Hindlimb muscle (tissue), 1 donor: ENCODE measurements at places on chromosomes 12 and 14.

GRCh38 chr12:3671330-3672112, 81.4 kb downstream of the CRACR2A start:
- no peak for DNase-seq

DNA sequence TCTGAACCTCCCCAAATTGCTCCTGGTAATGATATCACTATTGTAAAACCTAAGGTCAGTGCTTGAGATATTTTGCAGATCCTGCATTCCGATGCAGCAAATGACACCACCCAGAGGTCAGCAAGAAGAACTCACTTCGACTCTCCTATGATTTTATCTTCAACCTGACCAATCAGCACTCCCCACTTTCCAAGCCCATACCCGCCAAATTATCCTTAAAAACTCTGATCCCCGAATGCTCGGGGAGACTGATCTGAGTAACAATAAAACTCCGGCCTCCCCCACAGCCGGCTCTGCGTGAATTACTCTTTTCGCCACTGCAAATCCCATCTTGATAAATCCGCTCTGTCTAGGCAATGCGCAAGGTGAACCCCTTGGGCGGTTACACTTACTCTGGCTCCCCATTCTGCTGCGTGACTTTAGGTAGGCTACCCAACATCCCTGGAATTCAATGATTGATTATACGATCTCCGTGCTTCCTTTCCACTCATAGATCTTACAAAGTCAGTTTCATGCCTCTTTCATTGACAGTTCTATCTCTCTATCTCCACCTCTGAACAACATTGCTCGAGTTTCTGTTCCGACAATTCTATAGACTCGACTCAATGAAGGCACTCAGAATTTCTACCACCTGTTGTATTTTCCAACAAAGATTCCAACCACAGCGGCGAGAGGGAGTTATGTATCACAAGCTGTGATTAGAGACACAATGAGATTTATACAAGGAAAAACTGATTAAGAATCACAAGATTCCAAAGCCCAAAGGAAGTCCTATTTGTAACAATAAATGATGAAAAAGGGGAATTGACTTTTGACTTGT, 939 bp downstream of the NPC2 start:
- no peak for DNase-seq

DNA sequence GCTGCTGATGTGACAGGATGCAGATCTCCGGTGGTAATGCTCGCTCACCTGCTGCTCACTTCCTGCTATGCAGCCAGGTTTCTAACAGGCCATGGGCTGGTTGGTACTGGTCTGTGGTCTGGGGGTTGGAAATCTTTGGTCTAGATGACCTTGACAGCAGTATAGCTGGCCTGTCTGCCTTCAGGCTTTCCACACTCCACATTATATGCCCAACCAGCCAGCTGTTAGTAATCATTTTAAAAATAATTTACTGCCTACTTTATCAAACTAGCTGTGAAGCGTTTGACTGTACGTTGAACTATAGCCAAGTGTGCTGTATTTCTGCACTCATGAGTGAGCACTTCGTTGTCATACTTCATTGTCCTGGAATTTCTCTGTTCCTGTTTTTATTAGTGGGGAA, 424.0 kb upstream of the GARIN6 start:
- DNase-seq = no peak

DNA sequence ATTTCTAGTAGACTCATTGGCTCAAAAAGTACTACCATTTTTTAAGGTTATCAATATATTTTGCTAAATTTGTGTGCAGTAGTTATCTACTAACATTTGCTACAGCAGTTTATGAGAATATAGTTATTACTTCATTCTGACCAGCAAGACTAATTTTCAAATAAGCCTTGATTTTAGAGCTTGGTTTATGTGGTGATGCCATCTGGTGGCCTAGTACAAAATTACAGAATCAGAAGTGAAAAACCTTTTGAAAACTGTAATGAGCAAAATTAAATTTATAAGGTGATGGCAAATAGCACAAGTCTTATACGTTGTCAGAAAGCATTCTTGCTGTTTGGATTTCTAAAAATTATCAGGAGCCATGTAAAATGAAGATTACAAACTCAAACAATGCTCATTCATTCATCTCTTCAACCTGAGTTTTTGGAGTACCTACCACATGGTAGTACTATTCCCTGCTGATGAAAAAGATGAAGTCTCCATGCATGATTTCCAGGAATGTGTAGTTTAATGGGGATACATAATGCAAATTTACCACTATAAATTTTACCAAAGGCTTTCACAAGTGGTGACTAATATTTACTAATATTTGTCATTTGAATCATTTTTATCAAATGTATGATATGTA, 51.0 kb downstream of the MAGOHB start:
- DNase-seq = peak; percentile 14

DNA sequence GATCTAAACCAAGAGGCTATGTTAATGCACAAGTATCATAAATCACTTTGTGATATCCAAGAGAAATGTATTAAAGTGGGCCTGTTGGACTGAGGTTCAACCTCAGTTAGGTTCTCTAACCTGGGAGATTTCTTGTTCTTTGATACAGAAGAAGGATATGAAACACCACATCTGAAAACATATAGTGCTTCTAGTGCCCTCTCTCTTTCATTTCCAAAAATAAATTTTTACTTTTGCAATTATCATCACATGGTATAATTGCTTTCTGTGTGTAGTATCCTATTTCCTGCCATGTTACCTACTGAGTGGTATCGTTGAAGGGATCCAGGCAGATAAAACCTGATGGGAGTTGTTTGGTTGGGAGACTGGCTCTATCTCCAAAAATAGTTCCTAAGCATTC, 264.9 kb downstream of the CCER1 start:
- DNase-seq = no peak

DNA sequence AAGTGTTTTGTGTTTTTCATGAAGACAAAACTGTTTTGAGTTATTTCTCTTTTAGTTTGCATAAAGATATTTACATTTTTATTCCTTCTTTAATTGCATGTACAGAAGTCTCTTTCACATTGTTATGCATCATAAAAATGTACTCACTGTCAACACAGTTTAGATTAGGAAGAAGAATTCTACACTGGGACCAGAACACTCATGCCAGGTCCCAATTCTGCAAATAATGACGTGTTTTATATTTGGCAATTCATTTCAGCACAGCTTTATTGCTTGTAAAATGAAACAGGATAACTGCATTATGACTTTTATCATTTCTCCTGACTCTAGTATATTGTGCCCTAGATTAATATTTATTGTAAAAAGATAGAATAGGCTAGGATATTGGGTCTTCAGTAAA, 369.2 kb downstream of the NAV3 start:
- no peak for DNase-seq

GRCh38 chr14:31927348-31927832, 149.7 kb upstream of the ARHGAP5 start:
- DNase-seq = no peak

DNA sequence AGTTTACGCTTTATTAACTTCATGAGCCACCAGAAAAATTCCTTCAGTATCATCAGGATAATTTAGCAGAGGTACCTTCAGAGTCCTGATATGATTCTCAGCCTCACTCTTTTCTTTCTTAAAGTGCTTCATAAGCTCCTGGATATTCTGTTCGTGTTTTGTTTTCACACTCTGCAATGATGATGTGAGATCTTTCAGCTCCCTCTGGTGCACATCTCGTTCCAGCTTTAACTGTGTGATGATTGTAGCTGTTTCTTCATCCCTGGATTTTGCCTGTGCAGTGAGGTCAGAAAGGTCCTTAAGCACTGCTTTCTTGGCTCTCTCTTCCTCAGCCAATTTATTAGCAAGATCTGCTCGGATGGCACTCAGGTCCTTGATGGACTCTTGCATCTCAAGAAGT, 156.7 kb downstream of the CEP128 start:
- DNase-seq = no peak

DNA sequence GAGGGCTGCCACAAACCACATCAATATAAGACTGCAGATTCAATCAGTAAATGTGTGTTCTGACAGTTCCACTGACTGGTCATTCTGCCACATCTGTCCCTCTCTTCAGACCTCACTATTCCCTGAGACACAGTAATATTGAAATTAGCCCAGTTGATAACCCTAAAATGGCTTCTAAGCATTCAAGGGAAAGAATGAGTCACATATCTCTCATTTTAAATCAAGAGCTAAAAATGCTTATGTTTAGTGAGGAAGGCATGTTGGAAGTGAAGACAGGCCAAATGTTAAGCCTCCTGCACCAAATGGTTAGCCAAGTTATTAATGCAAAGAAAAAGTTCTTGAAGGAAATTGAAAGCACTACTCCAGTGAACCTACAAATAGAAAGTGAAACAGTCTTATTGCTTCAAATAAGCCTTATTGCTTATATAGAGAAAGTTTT, 24.5 kb upstream of the KIF21A start:
- DNase-seq = no peak

- DNase-seq = no peak
Measured at GRCh38 chr14:37213016-37213415, 15.3 kb downstream of the MIPOL1 start.

DNA sequence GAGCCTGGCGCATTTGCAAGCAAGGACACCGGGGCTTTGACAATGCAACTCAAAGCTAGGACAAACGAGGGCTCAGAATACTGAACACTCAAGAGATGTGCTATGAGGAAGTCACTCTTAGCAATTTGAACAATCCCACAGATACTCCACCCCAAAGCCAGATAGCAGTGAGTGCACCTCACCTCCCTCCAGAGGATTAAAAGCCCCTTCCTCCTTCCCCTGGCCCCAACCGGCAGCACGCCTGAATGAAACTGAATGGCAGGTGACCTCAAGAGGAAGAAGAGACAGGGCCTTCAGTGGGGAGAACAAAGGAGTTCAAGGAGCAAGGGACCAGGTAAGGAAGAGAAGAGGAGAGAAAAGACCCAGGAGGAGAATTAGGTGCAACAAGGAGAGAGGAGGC, 1.9 kb upstream of the KRT78 start:
- DNase-seq = no peak

GRCh38 chr14:76926521-76927251, 100.5 kb downstream of the LRRC74A start:
- DNase-seq = peak; percentile 85

DNA sequence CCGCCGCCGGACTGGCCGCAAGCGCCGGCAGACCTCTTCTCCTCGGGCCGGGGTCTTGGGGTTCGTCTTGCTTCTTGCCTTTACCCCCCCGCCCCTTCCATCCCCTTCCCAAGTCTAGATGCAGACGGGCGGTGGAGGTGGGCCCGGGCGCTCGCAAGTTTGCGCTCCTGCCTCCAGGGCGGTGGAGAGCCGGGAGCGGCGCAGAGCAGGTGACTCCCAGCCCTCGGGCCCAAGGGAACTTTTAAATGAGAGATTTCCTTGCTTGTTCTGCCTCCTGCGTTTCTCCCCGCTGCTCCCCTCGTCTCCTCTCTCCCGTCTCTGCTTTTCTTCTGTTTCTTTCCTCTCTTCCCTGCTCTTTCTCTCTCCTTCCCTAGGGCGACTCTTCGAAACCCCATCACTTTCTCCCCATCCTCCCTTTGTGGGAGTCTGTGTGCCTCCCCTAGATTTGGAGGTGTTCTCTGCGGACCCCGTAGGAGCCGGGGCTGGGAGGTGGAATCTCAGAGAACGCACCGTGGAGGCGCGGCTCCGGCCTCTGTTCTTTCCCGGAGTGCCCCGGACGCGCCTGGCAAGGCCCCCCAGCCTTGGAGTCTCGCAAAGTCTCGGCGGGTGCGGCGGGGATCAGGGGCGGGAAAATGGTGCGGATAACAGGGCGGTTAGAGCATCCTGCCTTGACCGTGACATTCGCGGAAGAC, 114.7 kb upstream of the MYL2 start:
- no peak for DNase-seq

GRCh38 chr12:116448165-116448739, 110.9 kb upstream of the MAP1LC3B2 start:
- DNase-seq = no peak

GRCh38 chr12:51187370-51187987, 14.5 kb upstream of the TFCP2 start:
- no peak for DNase-seq

DNA sequence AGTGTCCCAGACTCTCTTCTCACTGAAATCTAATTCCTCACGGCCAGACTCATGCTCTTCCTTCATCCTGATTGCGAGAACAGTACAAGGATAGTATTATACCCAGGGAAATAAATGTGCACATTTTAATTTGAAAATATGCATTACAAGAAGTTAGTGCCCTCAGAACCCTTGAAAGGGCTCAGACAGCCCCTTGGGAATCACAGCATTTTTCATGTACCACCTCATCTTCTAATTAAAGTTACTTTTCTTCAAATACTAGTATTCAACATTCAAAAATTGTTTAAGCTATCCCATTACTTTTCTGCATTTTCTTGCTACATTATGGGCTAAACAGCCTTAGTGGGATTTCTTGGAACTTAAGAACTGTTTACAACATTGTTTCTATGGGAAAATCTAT, 1.7 kb upstream of the APPL2 start:
- no peak for DNase-seq

DNA sequence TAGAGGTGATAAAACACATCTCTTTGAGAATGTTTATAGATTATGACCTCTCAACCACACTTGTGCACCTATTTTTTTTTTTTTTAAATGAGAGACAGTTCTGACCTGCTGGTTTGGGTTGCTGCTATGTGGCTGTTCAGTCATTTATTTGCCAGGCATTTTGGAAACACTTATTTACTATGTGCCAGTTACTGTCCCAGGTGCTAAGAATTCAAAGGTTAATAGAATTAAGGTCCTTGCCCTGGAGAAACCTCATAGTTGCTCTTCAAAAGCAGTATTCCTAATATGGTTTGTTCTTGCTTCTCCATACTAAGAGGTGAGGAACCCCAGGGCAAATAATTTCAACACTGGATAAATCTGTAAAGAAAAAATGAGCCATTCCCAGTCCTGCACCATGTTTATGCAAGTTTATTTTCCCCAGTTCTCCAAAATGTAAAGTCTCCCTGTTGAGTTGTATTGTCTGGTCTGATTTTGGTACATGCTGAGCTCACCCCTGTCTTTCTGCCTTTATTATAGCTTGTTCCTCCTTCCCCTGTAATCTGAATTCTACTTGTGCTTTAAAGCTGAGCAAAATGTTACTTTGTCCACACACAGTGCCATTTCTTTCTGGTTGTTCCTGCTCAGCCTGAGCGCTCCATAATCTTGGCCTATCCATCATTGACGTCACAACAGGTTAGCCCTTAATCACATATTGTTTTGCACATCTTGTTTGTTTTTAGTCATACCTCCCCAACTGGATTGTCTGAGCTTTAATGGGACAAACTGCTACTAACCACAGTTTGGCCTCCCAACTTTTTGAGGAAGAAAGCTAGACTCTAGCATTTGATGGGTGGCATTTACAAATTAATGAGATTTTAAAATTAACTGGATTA, 56.7 kb downstream of the SRGAP1 start:
- no peak for DNase-seq

GRCh38 chr12:7695237-7695560, 376 bp downstream of the GDF3 start:
- DNase-seq = no peak

- DNase-seq = peak; percentile 46
Measured at GRCh38 chr14:26597071-26597588, 703 bp downstream of the NOVA1 start.

- peak; percentile 64 for DNase-seq
Measured at GRCh38 chr14:60090864-60091519, 731 bp upstream of the PCNX4 start.
